ENCODE measurements at places on chromosomes 13 and 19. TPM values are rescaled to one million over a fixed set of nuclear protein-coding genes. Genes with fewer than 3 reads are reported as not detected.

DNA sequence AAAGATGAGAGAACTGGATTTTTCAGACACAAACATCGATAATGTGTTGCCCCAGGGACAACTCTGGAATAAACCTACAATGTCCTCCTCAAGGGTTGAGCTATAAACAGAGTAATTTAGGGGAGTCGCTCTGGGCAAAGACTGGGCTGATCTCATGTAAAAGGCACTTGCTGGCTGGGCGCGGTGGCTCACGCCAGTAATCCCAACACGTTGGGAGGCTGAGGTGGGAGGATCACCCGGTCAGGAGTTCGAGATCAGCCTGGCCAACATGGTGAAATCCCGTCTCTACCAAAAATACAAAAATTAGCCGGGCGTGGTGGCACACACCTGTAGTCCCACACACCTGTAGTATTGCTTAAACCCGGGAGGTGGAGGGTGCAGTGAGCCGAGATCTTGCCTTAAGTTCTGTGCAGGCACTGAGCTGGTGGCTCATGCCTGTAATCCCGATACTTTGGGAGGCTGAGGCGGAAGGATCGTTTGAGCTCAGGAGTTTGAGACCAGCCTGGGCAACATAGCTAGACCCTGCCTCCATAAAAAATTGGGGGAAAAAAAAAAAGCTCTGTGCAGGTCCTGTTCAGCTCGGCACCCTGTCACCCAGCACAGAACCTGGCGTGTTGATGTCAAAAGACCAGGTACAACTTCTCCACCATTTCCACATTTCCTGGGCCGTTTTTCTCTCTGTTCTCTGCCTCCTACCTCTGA is 1.4 kb downstream of the TIMM44 start:
- peaks cover 14% of the 10 kb centered on the region for H3K4me1 ChIP-seq
- DNase-seq = no peak
- H3K36me3 ChIP-seq = peaks cover 44% of the 10 kb centered on the region
- H3K4me3 ChIP-seq = peak overlapping the region; percentile 82
- H3K27me3 ChIP-seq = no peaks in the 10 kb centered on the region

DNA sequence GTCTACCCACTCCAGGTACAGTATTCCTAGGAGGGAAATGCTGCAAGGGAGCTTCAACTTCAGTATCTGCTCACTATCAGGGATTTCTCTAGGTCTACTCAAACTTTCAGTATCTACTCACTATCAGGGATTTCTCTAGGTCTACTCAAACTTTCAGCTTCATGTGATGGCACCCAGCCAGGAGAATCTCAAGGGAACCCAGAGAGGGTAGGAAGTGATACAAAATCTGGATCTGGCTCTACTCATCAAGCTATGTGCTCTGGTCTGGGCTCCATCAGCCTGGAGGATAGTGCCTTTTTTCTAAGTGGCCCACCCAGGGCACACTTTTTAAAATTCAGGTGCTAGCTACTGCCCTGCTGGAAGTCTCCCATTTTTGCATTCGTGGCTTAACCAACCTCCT is 52.3 kb upstream of the FNDC3A start:
- no peak overlapping the region for H3K27ac ChIP-seq
- H3K27me3 ChIP-seq = no peaks in the 10 kb centered on the region
- DNase-seq = no peak
- no peaks in the 10 kb centered on the region for H3K36me3 ChIP-seq
- no peak overlapping the region for H3K4me3 ChIP-seq
- H3K4me1 ChIP-seq = no peaks in the 10 kb centered on the region

- H3K27me3 ChIP-seq = no peaks in the 10 kb centered on the region
- DNase-seq = no peak
- H3K4me1 ChIP-seq = peaks cover 99% of the 10 kb centered on the region
- H3K4me3 ChIP-seq = no peak overlapping the region
Measured at GRCh38 chr19:18503337-18503970, 18.4 kb downstream of the ELL start.

DNA sequence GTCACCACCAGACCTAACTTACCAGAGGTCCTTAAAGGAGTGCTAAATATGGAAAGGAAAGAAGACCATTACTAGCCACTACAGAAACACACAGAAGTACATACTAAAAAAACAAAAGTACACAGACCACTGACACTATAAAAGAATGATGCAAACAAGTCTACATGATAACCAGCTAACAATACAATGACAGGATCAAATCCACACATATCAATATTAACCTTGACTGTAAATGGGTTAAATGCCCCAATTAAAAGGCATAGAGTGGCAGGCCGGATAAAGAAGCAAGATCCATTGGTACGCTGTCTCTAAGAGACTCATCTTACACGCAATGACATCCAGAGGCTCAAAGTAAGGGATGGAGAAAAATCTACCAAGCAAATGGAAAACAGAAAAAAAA is 47.2 kb downstream of the UBL3 start:
- no peaks in the 10 kb centered on the region for H3K36me3 ChIP-seq
- no peak for DNase-seq
- H3K27ac ChIP-seq = no peak overlapping the region
- no peak overlapping the region for H3K4me3 ChIP-seq
- no peaks in the 10 kb centered on the region for H3K27me3 ChIP-seq

DNA sequence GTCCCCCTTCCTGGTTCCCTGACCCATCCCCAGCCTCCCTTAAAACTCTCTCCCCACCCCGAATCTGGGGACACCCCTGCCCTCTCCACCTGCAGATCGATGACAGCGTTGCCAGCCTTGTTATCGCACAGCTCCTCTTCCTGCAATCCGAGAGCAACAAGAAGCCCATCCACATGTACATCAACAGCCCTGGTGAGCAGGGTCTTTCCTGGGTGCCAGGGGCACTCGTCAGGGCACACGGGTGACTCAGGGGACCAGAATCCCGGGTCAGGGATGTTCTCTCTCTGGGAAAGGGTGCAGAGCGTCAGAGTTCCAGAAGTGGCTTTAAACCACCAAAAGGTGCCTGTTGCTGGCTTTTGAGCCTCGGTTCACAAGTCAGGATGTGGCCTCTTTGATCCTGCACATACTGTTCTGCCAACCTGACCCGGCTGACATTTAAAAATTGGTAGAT is 1.0 kb downstream of the CLPP start:
- peak overlapping the region; percentile 88 for H3K4me3 ChIP-seq
- H3K27ac ChIP-seq = peak overlapping the region; percentile 95
- no peak for DNase-seq

DNA sequence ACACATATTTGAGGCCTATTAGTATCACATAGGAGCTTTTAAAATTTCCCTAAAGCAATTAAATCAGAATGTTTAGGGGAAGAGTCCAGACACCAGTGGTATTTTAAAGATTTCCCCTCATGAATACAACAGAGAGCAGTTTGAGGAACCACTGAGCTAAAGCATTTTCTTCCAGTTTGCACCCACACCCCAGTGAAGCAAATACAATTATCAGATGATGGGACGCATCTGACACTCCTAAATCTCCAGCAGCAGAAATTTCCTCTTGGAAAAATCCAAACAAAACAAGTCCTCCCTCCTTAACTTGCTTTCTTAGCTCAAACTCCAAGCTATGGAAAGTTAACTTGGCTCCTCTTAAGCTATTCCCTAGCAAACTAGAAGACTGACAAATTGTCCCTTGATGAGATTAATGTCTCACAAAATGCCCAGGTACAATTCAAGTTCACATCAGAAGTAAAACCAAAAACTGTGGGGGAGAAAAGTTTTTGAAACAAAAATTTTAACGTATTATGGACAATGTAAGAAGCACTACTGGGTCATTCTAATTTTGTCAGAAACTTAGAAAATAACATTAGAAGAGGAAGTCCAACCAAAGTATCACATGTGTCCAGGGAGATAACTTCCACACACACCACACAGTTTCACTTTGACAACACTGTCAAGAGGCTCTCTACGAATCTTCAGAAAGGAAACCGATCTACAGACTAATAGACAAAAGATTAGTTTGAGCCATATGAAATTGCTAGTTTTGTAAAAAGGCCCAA is 74.1 kb downstream of the ABCC4 start:
- peak overlapping the region; percentile 52 for H3K27ac ChIP-seq
- DNase-seq = no peak
- no peaks in the 10 kb centered on the region for H3K4me1 ChIP-seq
- no peaks in the 10 kb centered on the region for H3K36me3 ChIP-seq
- no peaks in the 10 kb centered on the region for H3K27me3 ChIP-seq

- H3K4me1 ChIP-seq = peaks cover 48% of the 10 kb centered on the region
- H3K27me3 ChIP-seq = no peaks in the 10 kb centered on the region
- H3K4me3 ChIP-seq = no peak overlapping the region
Measured at GRCh38 chr13:41048640-41049039, 12.7 kb upstream of the WBP4 start.

The SHISA7 gene
- total RNA-seq = not detected

- no peak for DNase-seq
- H3K4me3 ChIP-seq = no peak overlapping the region
- H3K4me1 ChIP-seq = no peaks in the 10 kb centered on the region
Measured at GRCh38 chr13:28199089-28199488, 60.7 kb downstream of the PAN3 start.

- no peaks in the 10 kb centered on the region for H3K36me3 ChIP-seq
- DNase-seq = no peak
- H3K27ac ChIP-seq = peak within 1 kb of the TSS; percentile 58
- H3K4me3 ChIP-seq = peak within 1 kb of the TSS; percentile 22
- peaks cover 9% of the 10 kb centered on the region for H3K4me1 ChIP-seq
Measured at GRCh38 chr19:45667620-45668341, at the start of gene GIPR. Gene GIPR, plus strand, starts transcription at chr19:45668221. Its CDS starts 1,300 bp downstream, at chr19:45669521.

- no peaks in the 10 kb centered on the region for H3K36me3 ChIP-seq
- no peak for DNase-seq
- H3K4me3 ChIP-seq = no peak overlapping the region
- H3K27me3 ChIP-seq = no peaks in the 10 kb centered on the region
- no peaks in the 10 kb centered on the region for H3K4me1 ChIP-seq
Measured at GRCh38 chr13:21123956-21124355, 52.4 kb downstream of the SKA3 start.

DNA sequence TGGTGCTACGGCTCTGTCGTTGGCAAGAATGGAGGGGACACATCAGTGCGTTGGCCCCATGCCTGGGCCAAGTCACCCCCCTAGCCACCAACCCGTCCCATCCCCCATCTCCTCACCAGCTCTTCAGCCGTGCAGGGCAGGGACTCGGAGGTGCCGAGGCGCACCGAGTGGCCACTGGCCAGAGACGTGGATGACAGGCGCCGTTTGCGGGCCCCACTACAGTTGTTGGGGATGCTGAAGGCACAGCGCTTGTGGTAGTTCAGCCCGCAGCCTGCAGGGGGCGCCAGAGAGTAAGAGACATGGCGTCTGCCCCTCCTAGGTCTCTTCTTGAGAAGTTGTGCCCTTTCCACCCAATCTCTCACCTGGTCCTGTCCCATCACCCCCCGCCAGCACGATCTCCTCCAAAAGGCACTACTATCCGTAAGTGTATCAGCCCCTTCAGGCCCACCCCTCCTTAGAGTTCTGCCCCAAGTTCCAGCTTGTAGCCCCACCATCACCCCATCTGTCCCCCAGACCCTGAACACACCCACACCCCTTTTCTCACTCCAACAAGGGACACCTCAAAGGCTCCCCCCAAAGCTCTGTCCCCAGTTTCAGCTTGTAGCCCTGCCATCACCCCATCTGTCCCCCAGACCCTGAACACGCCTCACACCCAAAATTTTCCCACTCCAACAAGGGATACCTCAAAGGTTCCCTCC is 12.4 kb downstream of the PRKD2 start:
- H3K36me3 ChIP-seq = peaks cover 24% of the 10 kb centered on the region
- no peak overlapping the region for H3K27ac ChIP-seq
- no peak for DNase-seq
- H3K4me3 ChIP-seq = no peak overlapping the region
- H3K4me1 ChIP-seq = no peaks in the 10 kb centered on the region

GRCh38 chr19:11195681-11196080 is 1.7 kb downstream of the KANK2 start:
- H3K4me3 ChIP-seq = peak overlapping the region; percentile 75
- peak overlapping the region; percentile 93 for H3K27ac ChIP-seq
- no peaks in the 10 kb centered on the region for H3K36me3 ChIP-seq

The CTXN1 gene
- total RNA-seq = 2.7 TPM

- no peak overlapping the region for H3K27ac ChIP-seq
- H3K27me3 ChIP-seq = no peaks in the 10 kb centered on the region
- H3K4me1 ChIP-seq = no peaks in the 10 kb centered on the region
- H3K4me3 ChIP-seq = no peak overlapping the region
Measured at GRCh38 chr13:86585835-86586234, 786.6 kb upstream of the SLITRK6 start.

DNA sequence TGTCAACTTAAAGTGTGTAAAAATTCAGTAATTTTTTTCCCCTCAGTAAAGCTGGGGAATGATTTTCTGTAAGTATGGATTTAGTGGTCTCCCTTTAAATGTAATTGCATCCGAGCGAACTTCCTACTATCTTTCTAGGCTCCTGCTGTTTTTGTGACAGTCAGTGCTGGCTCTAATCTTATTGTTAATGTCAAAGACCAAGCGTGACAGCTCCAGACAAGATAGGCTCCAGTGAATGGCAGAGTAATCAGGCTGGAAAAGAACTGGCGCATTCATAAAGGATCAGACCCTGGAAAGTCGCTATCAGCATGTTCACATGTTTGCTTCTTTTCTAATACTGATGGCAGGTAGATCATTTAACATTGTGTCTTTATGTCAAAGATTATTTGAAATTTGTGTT is 908.0 kb upstream of the ATXN8OS start:
- H3K27me3 ChIP-seq = no peaks in the 10 kb centered on the region
- no peak overlapping the region for H3K27ac ChIP-seq
- no peak for DNase-seq

DNA sequence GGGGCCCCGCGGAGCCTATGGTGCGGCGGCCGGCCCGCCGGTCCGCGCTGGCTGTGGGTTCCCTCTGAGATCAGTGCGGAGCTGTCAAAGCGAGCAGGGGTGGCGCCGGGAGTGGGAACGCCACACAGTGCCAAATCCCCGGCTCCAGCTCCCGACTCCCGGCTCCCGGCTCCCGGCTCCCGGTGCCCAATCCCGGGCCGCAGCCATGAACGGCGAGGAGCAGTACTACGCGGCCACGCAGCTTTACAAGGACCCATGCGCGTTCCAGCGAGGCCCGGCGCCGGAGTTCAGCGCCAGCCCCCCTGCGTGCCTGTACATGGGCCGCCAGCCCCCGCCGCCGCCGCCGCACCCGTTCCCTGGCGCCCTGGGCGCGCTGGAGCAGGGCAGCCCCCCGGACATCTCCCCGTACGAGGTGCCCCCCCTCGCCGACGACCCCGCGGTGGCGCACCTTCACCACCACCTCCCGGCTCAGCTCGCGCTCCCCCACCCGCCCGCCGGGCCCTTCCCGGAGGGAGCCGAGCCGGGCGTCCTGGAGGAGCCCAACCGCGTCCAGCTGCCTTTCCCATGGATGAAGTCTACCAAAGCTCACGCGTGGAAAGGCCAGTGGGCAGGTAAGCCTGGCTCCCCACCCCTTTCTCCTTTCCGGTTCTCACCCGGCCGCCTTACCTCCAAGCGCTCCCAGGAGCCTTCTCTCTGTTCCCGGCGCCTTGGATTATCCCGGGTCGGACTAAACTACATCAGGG is at the start of gene PDX1:
Gene PDX1 (plus strand): TSS at position 67 of the 743 bp plus-strand sequence. CDS start 139 bp downstream, at position 206.
- peaks cover 66% of the 10 kb centered on the region for H3K4me1 ChIP-seq
- no peak within 1 kb of the TSS for H3K27ac ChIP-seq
- no peak for DNase-seq

DNA sequence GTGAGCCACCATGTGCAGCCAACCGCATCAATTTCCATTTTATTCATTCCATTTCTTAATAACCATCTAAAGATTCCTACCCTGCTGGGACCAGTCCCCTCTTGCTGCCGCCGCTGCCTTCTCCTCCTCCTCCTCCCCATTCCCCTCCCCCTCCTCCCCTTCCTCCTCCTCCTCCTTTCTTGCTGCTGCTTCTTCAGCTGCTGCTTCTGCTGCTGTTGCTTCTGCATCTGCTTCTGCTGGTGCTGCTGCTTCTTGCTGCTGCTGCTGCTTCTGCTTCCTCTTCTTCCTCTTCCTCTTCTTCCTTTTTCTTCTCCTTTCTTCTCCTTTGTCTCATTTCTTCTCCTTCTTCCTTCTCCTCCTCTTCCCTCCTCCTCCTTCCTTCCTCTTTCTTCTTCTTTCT is 20.0 kb upstream of the SPRYD7 start:
- H3K4me3 ChIP-seq = no peak overlapping the region
- no peaks in the 10 kb centered on the region for H3K36me3 ChIP-seq
- H3K4me1 ChIP-seq = no peaks in the 10 kb centered on the region

All from esophagus squamous epithelium (tissue), 5 donors.